ENCODE measurements at places on chromosomes 7 and 10.

- DNase-seq: no peak
Measured at GRCh38 chr10:88676283-88677060, 12.2 kb downstream of the LIPF start.

DNA sequence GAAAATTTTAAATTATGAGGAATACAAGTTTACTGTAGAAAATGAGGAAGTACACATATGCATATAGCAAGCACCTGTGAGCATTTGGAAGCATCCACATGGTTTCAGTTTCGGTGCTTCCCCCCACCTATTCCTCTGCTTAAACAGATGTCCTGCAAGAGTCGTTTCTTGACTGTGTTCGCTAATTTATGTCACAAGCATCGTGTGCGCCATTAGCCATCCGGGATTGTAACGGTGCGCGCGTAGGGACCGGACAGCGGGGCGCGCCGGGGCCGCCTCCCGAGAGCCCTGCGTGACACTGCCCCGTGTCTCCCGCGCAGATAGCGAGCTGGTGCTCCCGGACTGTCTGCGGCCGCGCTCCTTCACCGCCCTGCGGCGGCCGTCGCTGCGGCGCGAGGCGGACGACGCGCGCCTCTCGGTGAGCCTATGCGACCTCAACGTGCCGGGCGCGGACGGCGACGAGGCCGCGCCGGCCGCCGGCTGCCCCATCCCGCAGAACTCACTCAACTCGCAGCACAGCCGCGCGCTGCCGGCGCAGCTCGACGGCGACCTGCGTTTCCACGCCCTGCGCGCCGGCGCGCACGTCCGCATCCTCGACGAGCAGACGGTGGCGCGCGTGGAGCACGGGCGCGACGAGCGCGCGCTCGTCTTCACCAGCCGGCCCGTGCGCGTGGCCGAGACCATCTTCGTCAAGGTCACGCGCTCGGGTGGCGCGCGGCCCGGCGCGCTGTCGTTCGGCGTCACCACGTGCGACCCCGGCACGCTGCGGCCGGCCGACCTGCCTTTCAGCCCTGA, 90.9 kb downstream of the NEURL1 start:
- no peak for DNase-seq

DNA sequence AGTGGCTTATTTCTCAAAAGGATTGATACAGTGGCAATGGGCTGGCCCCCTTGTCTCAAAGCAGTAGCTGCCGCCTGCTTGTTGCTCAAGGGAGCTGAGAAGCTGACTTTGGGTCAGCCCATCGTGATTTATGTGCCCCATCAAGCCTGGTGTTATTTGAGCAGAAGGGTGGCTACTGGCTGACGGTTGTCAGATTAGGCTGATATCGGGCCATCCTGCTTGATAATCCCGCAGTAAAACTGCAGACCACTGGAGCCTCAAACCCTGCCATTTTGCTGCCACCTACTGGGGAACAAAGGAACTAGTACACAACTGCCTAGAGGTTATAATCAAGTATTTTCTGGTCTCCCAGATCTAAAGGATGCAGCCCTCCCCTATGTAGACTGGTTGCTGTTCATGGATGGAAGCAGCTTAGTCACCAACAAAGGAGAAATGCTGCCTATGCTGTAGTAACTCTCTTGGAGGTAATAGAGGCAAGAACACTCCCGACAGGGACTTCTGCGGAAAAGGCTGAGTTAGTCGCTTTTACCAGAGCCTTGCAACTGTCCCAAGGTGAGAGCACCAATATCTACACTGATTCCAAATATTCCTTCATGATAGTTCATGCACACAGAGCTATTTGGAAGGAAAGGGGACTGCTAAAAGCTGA, 65.9 kb upstream of the ZNF92 start:
- peak; percentile 69 for DNase-seq

DNA sequence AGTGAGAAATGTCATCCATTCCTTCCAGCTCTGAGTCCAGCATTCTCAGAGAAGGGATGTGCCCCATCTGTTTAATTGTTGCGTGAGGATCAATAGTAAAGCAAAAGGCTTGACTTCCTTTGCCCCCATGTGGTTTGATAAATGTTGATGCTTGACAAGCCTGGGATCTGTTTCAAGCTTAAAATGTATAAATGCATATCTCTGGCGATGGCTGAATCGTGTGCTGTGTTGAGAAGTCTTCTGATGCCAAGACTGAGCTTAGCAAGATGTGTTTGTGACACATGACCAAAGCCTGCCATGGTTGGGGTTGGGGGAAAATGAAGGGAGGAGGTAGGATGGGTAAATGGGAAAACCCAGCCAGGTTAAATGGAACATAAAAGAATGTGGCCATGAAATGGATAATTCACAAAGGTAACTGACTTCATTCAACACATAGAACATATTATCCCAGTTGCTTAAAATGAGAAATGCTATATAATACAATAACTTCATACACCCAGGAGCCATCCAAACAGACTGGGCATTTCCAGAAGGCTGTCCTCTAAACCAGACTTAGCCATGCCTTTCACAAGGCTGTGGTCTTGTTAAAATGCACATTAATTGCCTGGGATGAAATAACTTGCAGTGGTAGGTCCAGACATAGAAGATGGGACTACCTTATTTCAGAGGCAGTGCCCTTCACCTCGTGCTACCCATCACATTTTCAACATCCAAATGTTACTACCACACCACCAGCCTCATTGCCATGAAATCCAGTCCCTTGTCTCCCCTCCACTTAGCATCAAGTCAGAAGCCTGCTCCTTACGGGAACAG, 147.3 kb upstream of the PDE1C start:
- DNase-seq: no peak

DNA sequence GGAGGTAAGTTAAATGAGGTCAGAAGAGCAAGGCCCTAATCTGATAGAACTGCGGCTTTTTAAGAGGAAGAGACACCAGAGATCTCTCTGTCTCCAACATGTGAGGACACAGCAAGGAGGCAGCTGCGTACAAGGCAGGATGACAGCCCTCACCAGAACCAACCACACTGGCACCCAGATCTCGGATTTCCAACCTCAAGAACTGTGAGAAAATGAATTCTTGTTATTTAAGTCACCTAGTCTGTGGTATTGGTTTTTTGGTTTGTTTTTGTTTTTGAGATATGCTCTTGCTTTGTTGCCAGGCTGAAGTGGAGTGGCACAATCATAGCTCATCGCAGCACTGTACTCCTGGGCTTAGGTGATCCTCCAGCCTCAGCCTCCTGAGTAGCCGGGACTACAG, 127.2 kb downstream of the DLG5 start:
- peak; percentile 54 for DNase-seq

- peak; percentile 78 for DNase-seq
Measured at GRCh38 chr10:16853201-16853600, 36.0 kb upstream of the RSU1 start.

DNA sequence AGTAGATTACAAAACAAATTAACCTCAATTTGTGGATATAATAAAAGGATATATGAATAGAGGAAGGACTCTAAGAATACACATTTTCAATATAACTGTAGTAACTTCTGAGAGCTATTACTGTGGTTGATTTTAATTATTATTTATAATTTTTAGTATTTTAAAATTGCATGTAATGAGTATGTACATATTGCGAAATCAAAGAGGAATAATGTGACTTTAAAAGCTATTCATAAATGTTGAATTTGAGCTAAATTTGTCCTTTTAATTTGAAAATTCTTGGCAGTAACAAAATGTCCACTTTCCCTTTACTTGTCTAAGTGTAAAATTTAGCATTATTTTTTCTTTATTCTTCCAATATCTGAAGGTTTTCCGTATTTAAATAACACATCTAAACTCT, 750.6 kb upstream of the PCDH15 start:
- DNase-seq: no peak

- no peak for DNase-seq
Measured at GRCh38 chr10:75108684-75109458, 2.6 kb upstream of the SAMD8 start.

- DNase-seq: no peak
Measured at GRCh38 chr7:127594490-127594889, 954 bp downstream of the FSCN3 start.

- DNase-seq: no peak
Measured at GRCh38 chr10:62010366-62010765, 108.9 kb downstream of the ARID5B start.

DNA sequence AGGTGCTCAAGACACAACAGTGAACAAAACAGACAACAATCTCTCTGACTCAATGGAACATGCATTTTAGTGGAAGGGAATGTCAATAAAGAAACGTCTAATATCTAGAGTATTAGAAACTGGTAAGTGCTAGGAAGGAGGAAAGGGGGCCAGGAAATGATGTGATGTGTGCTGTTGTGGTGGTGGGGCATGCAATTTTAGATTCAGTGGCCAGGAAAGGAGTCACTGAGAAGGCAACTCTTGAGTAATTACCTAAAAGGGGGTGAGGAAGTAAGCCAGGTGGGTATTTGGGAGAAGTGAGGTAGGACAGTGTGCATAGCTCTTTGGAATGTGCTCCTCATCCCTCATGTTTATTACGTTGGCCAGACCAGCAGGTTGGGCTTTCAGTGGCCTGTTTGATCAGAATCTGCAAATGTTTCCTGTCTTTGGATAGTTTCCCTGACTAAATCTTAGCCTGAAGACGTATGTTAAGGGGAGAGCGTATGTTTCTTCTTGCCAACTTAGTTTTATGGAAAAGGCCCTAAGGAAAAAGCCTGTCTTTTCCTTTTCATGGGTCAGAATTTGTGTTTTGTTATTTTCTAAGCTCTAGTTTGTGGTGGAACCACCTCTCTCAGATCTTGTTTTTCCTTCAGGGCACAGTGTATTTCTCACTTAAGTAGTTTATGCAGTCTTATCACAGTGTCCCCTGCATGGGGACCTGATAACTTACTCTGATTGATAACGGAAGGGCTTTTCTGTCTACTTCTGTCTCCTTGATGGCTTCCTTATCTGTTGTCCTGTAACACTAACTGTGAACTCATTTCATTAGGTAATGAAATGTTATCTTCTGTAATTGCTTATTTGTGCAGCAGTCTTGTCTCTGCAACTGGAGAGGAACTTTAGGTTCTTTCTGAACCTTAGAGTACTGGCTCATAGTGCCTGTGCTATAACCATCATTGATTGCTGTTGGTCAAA, 203.7 kb downstream of the AUTS2 start:
- no peak for DNase-seq

DNA sequence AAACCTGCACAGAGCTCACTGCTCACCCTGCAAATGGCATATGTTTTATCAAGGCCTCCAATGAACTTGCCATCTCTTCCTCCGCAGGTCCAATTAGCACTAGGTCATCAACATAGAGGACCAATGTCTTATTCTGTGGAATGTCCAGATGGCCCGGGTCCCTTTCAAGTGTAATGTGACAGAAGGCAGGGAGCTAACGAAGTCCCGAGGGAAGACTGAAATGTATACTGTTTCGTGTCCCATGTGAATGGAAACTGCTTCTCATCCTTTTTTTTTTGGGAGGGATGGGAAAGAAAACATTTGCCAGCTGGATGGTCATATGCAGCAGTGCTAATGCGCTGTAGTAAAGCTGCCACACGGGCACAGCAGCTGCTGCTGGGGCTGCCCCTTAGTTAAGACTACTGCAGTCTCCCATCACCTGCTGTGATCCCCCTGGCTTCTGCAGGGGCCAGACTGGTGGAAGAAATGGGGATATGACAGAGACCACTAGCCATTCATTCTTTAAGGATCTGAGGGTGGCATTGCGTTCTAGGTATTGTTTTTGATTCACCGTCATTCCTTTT, 61.7 kb upstream of the CCNY start:
- DNase-seq: no peak
